ENCODE measurements at places on chromosomes 7 and 10.

DNA sequence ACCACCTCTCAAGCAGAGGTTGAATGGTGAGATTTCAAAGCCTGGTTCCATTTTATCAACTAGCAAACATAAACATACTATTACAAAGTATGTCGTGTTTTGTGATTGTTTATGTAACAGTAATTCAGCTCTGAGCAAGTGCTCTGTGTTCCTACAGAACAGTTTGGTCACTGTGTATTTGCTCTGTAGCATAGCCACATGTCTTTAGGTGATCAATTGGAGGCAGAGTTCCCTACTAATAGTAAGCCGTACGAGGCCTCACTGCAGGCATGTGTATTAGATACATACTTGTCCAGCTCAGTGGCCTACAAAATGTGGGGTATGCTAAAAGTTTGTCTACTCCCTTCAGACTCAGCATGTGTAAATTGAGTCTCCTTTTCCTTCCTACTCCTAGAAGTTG lies 53.0 kb downstream of the C1GALT1 start:
- no peak for DNase-seq

GRCh38 chr7:34184466-34184865 lies 279.1 kb downstream of the BMPER start:
- no peak for DNase-seq

DNA sequence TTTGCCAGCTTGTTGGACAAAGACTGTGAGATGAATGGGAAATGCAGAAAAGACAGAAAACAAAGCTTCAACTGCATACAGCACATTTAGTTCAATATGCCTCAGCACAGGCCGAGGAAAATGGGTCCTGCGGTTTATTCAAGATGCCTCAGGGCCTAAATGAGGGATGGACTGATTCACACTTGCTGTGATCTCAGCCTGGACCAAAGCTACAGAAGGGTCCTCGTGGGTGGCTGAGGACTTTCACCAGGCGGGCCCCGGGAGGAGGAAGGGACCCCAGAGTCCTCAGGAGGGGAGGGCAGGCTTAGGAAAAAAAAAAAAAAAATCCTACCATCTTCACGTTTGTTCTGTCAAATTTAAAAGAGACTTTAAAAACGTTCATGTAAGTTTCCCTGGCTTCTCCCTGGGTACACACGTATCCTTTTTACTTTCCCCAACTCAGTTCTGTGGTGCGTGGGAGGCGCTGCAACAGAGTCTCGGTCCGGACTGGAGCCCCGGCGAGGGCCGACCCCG lies 624 bp upstream of the ZNF783 start:
- no peak for DNase-seq

DNA sequence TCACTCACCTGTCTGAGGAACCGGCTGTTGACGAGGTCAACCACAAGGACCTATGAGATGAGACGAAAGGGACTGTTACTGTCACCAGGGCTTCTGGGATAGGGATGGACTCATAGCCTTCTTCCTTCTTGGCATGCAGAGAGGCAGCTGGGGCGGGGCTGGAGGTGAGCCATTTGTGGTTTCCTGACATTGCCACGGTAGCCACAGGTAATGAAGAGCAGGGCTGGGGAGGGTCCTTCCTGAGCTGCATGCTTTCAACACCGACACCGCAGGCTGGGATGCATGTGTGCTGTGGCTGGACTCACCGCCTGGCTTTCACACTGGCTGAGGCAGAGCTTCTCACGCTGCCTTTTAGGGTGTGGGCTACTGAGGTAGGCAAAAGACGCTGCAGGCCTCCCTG lies 46.4 kb upstream of the MKRN1 start:
- DNase-seq, result no peak

GRCh38 chr7:103683348-103683747 lies 237.3 kb upstream of the SLC26A5 start:
- no peak for DNase-seq

DNA sequence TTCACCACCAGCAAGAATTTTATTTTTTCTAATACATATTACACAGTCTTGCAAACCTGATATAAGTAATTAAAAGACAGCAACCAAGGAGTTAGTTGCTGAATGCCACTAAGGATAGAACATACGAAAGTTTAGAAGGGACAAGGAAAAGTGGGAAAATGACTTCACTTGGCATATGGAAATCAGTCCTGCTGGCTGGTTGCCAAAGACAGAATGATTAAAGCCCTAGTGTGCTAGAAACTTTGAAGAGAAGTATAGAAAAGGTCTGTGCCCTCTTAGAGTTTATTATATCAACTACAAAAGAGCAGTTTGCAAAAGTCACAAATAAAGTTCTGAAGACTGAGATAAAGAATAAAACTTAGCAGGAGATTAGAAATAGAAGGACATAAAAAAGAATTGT lies 5.8 kb upstream of the YAE1 start:
- no peak for DNase-seq

DNA sequence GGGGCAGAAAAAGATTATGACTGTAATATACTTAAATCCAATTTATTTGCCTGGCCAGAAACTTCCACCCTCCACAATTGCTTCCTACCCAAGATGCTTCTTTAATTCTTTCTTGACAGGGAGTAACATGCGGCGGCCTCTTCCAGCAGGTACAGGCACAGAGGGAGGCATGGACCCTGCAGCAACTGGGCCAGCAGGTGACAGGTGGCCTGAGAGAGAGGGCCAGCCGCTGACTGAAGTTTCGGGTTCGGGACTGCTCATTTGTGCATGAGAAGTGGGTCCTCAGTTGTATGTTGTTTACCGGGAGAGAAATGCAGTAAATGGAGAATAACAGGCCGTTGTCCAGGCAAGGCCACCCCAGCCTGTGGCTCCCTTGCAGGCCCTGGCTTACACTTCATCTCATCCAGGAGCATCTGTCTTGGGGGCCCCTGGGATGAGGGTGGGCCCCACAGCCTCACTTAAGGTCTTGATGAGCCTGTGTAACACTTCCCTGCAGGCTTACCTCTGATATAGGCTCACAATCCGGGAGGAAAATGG lies 72.5 kb downstream of the C10orf143 start:
- no peak for DNase-seq

GRCh38 chr7:156049366-156049765 lies 237.1 kb upstream of the SHH start:
- DNase-seq, result no peak

DNA sequence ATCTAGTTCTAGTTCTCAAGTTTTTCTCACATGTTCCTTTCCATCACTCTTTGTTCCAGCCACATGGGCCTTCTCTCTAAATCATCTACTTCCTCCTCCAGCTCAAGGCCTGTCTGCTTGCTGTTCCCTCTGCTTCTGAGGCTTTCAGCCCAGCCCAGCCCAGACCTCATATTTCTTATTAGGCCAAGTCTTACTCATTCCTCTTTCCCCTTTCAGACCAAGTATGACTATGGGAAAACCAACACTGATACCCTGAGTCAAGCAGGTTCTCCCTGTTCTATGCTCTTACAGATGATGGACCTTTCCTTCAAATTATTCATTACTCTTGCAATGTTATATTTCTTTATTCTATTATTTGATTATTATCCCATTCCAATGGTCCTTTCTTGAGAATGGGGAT lies 80.3 kb upstream of the SEM1 start:
- DNase-seq, result no peak

GRCh38 chr7:101875283-101875846 lies 57.9 kb downstream of the CUX1 start:
- DNase-seq, result no peak

GRCh38 chr7:114084472-114085312 lies 165.9 kb upstream of the PPP1R3A start:
- peak; percentile 62 for DNase-seq

DNA sequence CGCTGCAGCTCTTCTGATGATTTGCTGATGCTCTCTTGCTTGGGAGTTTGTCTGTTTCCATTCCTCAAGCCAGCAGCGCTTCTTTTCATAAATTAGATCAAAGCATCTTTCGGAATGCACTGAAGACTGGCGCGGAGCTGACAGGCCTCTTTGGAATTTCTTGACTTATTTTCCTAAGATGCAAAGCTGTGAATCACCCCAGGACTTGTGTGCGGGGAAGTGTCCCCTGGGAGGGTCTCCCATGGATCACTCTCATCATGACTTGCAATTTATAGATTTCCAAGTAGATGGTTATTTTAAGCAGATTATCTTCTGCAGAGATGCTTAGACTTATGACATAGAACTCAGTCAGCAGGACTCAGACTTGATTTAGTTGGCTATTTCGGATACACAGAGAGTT lies 467.2 kb downstream of the TCERG1L start:
- DNase-seq, result no peak

DNA sequence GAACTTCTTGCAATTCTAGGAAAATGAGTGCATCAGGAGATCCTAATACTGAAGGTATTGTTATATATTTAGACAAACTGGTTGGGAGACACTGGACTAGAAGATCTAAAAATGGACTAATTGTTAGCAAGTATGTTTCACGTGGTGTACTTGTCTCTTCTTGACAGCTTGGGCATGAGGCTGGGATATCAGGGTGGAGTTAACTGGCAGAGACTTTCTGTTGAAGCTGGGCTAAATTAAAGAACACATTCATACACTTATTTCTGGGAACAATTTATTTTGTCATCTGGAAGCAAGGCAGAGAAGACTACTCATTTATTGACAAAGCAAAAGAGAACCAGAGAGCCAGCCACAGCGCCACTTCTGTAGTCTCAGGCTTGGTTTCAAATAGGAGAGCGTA lies 25.9 kb downstream of the TYW1 start:
- no peak for DNase-seq

DNA sequence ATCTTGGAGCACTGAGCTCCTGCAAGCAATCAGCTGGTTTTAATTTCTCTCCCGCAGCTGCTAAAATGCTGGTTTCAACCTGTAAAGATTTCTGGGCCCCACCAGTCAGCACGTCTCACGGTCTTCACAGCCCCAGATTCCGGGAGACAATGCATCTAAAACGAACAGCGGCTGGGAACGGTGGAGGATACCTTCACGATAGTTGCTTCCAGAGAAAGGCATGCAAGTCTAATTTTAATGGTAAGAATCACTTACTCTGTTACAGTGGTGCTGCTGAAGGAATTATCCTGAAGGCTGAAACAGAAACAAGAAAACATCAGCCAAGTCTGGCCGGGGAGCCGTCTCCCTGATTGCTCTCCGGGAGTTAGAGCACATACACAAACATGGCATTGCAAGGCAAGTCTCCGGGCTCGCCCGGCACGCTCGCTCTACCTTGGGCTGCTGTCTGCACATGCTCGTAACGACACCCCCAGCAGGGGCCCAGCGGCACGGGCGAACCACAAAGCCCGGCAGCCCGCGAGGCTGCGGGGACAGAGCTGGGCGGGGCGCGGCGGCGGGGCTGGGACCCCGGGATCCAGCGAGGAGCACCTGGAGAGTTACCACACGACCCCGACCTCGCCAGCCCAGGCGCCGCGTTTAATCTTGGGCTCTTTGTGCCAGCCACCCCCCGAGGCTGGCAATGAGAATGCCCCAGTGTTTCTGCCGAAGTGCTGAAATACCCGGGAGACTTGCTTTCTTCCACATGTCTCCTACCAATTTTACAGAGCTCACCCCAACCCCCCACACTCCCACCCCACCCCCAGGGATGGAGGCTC lies at the start of gene FAM13C:
FAM13C (minus strand) TSS at position 406 of the 815 bp plus-strand sequence; CDS start at position 317, 89 bp downstream.
- peak; percentile 12 for DNase-seq

DNA sequence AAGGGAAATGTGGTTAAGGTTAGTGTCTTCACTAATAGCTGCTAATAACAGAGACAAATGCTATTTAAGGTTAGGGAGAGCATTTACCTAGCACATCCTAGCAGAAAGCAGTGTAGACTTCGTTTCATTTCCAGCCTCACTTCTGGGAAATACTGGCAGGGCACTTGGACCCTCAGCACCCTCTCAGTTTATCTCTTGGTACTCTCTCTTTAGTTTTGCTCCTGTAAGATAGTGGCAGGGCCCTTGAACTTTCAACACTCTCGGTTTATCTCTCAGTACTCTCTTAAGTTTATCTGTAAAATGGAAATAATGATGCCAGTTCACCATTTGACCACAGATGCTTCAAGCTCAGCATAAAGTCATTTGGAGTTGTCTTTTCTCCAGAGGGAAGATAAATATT lies 118.4 kb downstream of the MBL2 start:
- no peak for DNase-seq

DNA sequence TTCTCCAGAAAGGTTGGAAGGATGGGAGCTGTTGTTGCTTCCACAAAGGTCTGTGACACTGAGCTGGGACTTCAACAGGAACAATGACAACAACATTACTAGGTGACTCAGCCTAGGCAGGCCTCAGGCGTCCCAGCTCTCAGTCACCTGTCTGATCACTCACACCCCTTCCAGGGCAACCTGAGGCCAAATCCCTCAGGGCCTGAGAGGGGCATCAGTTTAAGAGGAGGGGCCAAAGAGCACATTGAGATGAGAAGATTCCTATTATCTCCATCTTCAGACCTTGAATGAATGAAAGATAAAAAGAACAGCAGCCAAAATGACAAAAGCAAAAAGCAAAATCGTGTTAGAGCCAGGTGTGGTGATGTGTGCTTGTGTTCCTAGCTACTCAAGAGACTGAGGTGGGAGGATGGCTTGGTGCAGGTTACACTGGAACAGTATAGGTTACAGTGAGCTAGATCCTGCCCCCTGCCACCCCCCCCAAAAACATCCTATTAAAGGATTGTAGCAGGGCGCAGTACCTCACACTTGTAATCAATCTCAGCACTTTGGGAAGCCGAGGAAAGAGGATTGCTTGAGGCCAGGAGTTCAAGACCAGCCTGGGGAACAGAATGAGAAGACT lies at the start of gene ATG9B:
ATG9B (minus strand) TSS at position 60 of the 622 bp plus-strand sequence. CDS start 71 bp downstream, outside the sequence.
- DNase-seq, result no peak

GRCh38 chr7:155851892-155852291 lies 39.6 kb upstream of the SHH start:
- no peak for DNase-seq

DNA sequence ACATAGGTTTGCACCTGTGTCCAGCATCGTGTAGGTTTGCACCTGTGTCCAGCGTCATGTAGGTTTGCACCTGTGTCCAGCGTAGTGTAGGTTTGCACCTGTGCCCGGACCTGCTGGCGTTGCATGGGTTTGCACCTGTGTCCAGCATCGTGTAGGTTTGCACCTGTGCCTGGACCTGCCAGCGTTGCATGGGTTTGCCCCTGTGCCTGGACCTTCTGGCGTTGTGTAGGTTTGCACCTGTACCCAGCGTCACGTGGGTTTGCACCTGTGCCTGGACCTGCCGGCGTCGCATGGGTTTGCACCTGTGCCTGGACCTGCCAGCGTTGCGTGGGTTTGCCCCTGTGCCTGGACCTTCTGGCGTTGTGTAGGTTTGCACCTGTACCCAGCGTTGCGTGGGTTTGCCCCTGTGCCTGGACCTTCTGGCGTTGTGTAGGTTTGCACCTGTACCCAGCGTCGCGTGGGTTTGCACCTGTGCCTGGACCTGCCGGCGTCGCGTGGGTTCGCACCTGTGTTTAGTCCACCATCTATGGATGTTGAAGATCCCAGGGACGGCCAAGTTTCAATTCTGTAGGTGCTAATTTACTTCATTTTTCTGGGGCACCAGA lies 158.0 kb downstream of the WDR37 start:
- DNase-seq, result no peak

GRCh38 chr7:92330835-92331438 lies 85.2 kb downstream of the ANKIB1 start:
- DNase-seq, result no peak

- no peak for DNase-seq
Measured at GRCh38 chr10:116269619-116270018, 3.4 kb downstream of the GFRA1 start.

GRCh38 chr10:124384591-124385190 lies 34.0 kb downstream of the OAT start:
- DNase-seq, result no peak

- DNase-seq, result no peak
Measured at GRCh38 chr7:27965650-27966049, 214.9 kb downstream of the JAZF1 start.

- no peak for DNase-seq
Measured at GRCh38 chr10:5547931-5548660, 23.3 kb downstream of the CALML3 start.

GRCh38 chr7:43554423-43554822 lies 28.5 kb upstream of the STK17A start:
- DNase-seq, result no peak

- DNase-seq, result no peak
Measured at GRCh38 chr7:29254591-29254990, 60.0 kb downstream of the CHN2 start.

All from SHP77 treated with DMSO at 0.1 percent for 48 hours (cell line).